Esophagus muscularis mucosa (tissue), 4 donors: ENCODE measurements at places on chromosomes 1 and 21. TPM values are rescaled to one million over a fixed set of nuclear protein-coding genes. Genes with fewer than 3 reads are reported as not detected.

FCAMR gene
- not detected for total RNA-seq

C8B gene
- total RNA-seq = not detected

S100B gene
- 38.2 TPM for total RNA-seq

GPR52 gene
- 5.0 TPM for total RNA-seq

CLEC20A gene
- not detected for total RNA-seq

TNFRSF1B gene
- 55.5 TPM for total RNA-seq

NUAK2 gene
- total RNA-seq = 0.83 TPM

DNA sequence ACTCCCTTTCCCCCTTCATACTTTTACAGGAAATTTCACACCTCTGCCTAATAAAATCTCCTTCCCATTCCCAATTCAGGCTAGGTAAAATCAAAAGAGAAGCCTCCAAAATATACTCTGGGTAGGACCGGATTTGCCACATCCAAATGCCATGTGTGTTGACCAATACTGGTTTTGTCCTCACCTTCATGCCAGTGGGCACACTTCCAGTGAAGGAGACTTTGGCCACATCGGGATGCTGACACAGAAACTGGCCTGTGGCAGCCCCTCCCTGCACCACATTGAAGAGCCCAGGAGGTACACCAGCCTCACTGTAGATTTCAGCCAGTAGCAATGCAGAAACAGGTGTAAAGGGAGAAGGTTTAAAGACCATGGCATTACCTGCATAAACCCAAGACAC lies 18.1 kb downstream of the ALDH9A1 start:
- H3K27ac ChIP-seq = no peak overlapping the region
- no peak for DNase-seq
- no peaks in the 10 kb centered on the region for H3K27me3 ChIP-seq
- no peak overlapping the region for H3K4me3 ChIP-seq
- H3K4me1 ChIP-seq = peaks cover 9% of the 10 kb centered on the region

GRCh38 chr1:12400027-12400693 lies 170.3 kb downstream of the VPS13D start:
- DNase-seq = no peak
- H3K4me3 ChIP-seq = no peak overlapping the region
- H3K27me3 ChIP-seq = no peaks in the 10 kb centered on the region
- peaks cover 58% of the 10 kb centered on the region for H3K4me1 ChIP-seq

- DNase-seq = no peak
- H3K4me1 ChIP-seq = peaks cover 31% of the 10 kb centered on the region
- no peak overlapping the region for H3K4me3 ChIP-seq
These were observed 23.7 kb upstream of the KCNE2 start for GRCh38 chr21:34340061-34340460.

DNA sequence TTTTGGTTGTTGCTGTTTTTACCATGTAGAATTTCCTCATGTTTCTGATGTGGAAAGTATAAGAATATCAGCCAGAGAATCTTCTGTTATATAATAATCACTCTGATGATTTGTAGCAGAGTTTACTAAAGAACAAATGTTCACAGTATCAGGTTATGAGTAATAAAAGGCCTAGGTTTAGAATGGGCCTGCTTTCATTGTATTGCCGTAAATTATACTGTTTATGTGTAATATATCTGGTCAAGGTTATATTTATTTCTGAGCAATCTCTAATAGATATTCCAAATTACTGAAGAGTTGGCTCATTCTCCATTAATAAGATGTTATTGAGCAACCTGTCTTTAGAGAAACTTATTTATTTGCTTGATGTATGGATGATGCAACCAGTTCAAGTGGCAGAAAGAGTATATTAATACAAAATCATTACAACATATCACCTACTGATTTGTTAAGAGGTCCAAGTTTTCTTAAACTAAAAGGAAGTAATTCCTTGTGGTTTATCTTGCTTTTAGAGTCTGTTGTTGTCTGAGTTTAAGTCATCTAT lies 649.4 kb upstream of the CXADR start:
- H3K4me1 ChIP-seq = no peaks in the 10 kb centered on the region
- no peak overlapping the region for H3K4me3 ChIP-seq
- no peak for DNase-seq
- H3K27ac ChIP-seq = no peak overlapping the region
- H3K27me3 ChIP-seq = no peaks in the 10 kb centered on the region
- H3K36me3 ChIP-seq = no peaks in the 10 kb centered on the region

GRCh38 chr21:45602106-45602505 lies 41.4 kb upstream of the PCBP3 start:
- no peak overlapping the region for H3K27ac ChIP-seq
- no peak for DNase-seq
- H3K4me1 ChIP-seq = no peaks in the 10 kb centered on the region

DNA sequence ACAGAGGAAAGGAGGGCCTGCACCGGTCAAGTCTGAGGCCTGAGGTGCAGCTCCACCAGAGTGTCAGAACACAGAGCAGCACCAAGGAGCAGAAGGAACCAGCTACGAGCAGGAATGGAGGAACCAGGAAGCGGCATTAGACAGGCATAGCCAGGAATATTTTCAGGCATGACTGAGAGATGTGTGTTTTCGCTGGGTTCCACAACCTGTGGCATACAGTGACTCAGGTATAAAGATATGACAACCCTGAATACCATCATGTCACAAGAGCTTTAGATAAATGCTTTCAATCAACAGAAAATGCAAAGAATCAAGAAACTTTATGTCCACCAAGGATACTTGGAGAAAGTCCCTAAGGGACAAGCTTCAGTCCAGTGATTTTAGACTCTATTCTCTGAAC lies 189.3 kb upstream of the NRIP1 start:
- no peaks in the 10 kb centered on the region for H3K36me3 ChIP-seq
- no peaks in the 10 kb centered on the region for H3K27me3 ChIP-seq
- no peak for DNase-seq
- H3K27ac ChIP-seq = no peak overlapping the region

- H3K4me1 ChIP-seq = peaks cover 63% of the 10 kb centered on the region
- no peaks in the 10 kb centered on the region for H3K27me3 ChIP-seq
- DNase-seq = no peak
- peak overlapping the region; percentile 51 for H3K4me3 ChIP-seq
These were observed 710 bp upstream of the PALMD start for GRCh38 chr1:99645203-99645602.

GRCh38 chr21:45488931-45489721 lies 53.1 kb downstream of the SLC19A1 start:
- DNase-seq = no peak
- H3K36me3 ChIP-seq = no peaks in the 10 kb centered on the region
- no peak overlapping the region for H3K4me3 ChIP-seq
- H3K27ac ChIP-seq = no peak overlapping the region
- H3K4me1 ChIP-seq = no peaks in the 10 kb centered on the region
